T-helper 2 cell treated with Interferon-gamma antibody and Interleukin-4, amounts not matched to agents 5 μg/mL and 100 μg/mL, for 36 hours (primary cell): ENCODE measurements at places on chromosomes 4 and X.

DNA sequence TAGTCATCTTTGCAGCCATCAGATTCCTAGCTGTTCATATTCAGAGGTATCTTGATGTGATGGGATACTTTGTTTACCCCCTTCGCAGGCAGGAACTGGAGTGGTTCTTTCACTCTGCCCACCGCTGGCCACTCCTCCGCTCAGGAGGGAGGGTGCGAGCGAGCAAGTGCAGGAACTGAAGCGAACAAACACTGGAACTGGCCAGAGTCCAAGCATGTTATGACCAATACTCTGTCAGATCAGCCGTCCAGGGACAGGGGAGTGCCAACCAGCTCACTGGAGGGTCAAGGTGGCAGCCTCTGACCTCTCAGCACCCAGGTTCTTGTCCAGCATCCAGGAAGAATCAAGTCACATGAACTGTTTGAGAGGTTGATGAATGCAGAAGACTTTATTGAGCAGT, 18.0 kb upstream of the MANBA start:
- no peaks in the 10 kb centered on the region for H3K36me3 ChIP-seq
- no peak for DNase-seq
- H3K27me3 ChIP-seq, result peaks cover 14% of the 10 kb centered on the region
- H3K4me3 ChIP-seq, result no peak overlapping the region
- no peak overlapping the region for H3K27ac ChIP-seq
- no peaks in the 10 kb centered on the region for H3K4me1 ChIP-seq

GRCh38 chr4:146051223-146051622, 112.6 kb upstream of the ZNF827 start:
- no peaks in the 10 kb centered on the region for H3K4me1 ChIP-seq
- peaks cover 6% of the 10 kb centered on the region for H3K27me3 ChIP-seq
- no peaks in the 10 kb centered on the region for H3K36me3 ChIP-seq
- no peak overlapping the region for H3K4me3 ChIP-seq
- H3K27ac ChIP-seq, result no peak overlapping the region

DNA sequence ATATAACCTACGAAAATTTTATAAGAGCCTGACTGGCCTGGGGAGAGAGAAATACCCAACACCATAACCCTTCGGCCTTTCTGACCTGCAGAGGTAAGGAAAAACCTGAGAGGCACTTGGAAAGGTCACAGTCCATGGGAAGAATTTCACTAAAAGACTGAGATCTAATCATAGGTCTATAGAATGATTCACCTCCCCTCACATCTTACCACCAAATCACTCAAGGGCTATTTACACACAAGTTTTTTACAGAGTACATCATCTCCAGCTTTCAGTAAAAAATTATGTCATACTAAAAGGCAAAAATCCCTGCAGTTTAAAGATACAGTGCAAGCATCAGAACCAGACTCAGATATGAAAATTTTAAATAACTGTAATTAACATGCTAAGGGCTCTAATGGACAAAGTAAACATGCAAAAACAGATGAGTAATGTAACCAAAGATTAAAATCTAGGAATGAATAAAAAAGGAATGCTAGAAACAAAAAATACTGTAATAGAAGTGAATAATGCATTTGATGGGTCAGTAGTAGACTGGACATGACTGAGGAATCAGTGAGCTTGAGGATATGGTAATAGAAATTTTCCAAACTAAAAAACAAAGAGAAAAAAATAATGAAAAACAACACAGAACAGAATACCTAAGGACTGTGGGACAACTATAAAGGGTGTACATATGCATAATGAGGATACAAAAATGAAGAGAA, 32.1 kb upstream of the SLC16A2 start:
- peaks cover 2% of the 10 kb centered on the region for H3K27me3 ChIP-seq
- no peaks in the 10 kb centered on the region for H3K36me3 ChIP-seq
- no peak for DNase-seq
- no peak overlapping the region for H3K27ac ChIP-seq
- H3K4me3 ChIP-seq, result no peak overlapping the region

DNA sequence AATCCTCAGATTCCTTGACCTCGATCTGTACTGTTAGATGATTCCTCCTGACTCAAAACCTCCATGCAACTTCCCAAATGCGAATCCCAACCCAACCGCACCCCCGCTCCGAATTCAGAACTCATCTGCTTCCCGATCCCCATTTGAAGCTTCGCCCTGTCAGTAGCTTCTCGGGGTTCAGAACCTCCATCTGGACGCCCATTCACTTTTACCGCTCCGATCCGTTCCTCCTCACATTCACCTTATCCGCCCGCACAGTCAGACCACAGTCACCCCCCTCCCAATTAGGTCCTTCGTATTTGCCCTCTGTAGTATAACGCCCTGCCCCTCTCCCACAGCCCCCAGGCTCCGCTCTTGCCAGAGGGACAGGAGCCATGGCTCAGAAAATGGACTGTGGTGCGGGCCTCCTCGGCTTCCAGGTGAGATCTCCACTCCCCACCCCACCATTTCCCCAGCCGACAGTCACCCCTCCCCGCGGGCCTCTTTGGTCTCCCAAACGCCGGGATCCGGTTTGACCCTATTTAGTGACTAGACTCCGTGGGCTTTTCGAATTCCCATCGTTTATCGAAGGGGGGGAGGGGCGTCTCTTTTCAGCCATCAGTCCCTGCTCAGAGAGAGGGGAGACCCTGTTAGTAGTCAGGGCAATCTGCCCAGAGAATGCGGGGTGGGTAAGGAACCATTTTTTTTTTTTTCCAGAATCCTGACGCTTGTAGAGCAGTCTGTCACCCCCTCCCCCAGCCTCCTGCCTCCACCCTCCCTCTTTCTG, 691 bp downstream of the MAGED1 start:
- peak overlapping the region; percentile 96 for H3K4me3 ChIP-seq
- DNase-seq, result no peak
- H3K27ac ChIP-seq, result peak overlapping the region; percentile 83

DNA sequence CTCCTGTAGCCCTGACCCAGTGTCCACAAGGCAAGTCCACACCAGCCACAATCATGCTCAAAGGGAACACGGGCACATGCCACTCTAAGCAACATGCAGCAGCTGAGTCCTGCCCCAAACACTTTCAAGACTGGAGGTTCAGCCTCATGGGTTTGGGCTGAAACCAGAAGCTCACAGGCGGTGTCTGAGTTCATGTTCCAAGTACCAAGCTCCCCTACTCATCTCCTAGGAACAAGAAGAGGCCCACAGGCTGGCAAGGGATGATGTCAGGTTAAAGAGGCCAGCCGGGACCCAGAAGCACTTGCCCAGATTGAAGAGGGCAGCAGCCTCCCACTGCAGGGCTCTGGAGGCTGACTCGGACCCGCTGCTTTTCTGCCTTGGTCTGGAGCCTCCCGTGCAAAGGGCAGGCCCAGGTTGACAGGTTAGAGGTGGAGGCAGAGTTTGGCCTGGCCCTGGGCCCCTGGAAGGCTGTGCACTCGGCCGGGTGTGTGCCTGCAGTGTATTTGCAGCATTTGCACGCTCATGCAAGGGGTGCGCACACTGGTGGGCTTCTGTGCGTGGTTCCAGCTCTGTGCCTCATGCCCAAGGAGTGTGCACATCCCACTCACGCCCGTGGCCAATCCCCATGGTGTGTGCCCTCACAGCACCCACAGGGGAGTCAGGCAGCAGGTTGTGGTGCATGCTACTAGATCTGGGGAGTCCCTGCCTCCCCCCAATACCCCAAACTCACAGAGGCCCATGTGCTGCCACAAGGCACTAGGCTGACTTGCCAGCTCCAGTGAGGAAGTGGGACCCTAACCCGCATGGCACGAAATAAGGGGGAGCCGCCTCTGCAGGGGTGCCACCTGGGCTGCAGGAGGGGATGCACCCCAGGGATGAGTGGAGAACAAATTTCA, 2.4 kb downstream of the HMX1 start:
- no peaks in the 10 kb centered on the region for H3K36me3 ChIP-seq
- no peaks in the 10 kb centered on the region for H3K4me1 ChIP-seq
- H3K27me3 ChIP-seq, result peaks cover 73% of the 10 kb centered on the region
- H3K27ac ChIP-seq, result peak overlapping the region; percentile 26
- H3K4me3 ChIP-seq, result no peak overlapping the region

- peaks cover 20% of the 10 kb centered on the region for H3K36me3 ChIP-seq
- no peak for DNase-seq
- H3K27me3 ChIP-seq, result no peaks in the 10 kb centered on the region
- H3K27ac ChIP-seq, result peak overlapping the region; percentile 85
- H3K4me1 ChIP-seq, result peaks cover 10% of the 10 kb centered on the region
Measured at GRCh38 chrX:24080704-24081103, 25.9 kb downstream of the EIF2S3 start.
